ENCODE measurements at places on chromosomes 5 and 9. TPM values are rescaled to one million over a fixed set of nuclear protein-coding genes. Genes with fewer than 3 reads are reported as not detected.

- DNase-seq = no peak
These were observed 616 bp upstream of the TSPAN17 start for GRCh38 chr5:176646707-176647029.

GRCh38 chr9:95188459-95188858 lies 129.1 kb downstream of the FANCC start:
- DNase-seq = no peak

DNA sequence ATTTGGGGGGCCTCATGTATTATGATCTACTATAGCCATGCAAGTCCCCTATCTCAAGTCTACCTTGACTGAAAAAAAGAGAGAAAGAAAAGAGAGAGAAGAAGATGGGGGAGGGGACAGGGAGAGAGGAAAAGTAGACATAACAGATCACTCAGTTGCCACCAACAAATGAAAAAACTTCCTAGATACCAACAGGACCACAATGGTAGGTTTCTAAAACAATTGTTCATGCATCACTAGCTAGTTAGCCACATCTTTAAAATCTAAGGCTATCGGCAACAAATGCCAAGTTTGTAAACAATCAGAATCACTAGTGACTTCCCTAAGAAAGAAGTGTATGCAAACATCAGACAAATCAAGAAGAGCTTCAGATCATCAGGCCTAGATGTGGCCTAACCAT lies 328.2 kb downstream of the BNC2 start:
- DNase-seq = no peak

The IL13 gene
- not detected for total RNA-seq

The CD180 gene
- 0.16 TPM for total RNA-seq

The TAF11L10 gene
- not detected for total RNA-seq

The SPAAR gene
- total RNA-seq = 4.3 TPM

The MLLT3 gene
- 12.7 TPM for total RNA-seq
